ENCODE measurements at places on chromosomes 13 and 19.

GRCh38 chr19:41621654-41622053, 5.2 kb downstream of the CEACAM4 start:
- DNase-seq = no peak

DNA sequence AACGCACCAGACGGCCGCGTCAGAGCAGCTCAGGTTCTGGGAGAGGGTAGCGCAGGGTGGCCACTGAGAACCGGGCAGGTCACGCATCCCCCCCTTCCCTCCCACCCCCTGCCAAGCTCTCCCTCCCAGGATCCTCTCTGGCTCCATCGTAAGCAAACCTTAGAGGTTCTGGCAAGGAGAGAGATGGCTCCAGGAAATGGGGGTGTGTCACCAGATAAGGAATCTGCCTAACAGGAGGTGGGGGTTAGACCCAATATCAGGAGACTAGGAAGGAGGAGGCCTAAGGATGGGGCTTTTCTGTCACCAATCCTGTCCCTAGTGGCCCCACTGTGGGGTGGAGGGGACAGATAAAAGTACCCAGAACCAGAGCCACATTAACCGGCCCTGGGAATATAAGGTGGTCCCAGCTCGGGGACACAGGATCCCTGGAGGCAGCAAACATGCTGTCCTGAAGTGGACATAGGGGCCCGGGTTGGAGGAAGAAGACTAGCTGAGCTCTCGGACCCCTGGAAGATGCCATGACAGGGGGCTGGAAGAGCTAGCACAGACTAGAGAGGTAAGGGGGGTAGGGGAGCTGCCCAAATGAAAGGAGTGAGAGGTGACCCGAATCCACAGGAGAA, 1.9 kb downstream of the PPP1R12C start:
- no peak for DNase-seq

DNA sequence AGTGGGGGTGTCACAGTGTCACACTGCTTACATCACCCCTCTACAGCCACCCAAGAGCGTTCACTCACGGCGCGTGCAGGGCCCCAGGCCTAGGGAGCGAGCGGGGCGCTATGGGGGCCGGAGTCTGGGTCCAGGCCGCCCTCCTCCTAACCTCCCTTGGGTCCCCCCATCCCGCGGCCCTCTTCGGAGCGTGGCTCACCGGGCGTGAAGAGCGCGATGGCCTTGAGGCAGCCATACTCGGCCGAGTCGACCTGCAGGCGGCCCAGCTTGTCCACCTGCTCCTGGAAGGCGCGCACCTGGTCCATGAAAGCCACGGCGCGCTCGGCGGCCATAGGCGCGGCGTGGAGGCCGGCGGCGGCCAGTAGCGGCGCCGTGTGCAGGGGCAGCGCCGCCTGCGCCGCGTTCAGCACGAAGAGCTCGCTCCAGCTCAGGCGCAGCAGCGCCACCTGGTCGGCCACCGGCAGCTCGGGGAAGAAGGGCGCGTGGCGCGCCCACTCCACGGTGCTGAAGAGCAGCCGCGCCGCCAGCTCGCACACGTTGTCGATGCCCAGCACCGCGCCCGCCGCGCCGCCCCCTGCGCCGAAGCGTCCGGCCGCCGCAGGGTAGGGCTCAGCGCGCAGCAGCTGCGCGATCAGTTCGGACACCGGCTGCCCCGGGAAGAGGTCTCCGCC, 9.4 kb downstream of the OCEL1 start:
- DNase-seq = no peak

- DNase-seq = no peak
These were observed 97.6 kb downstream of the ZIC5 start for GRCh38 chr13:99873832-99874430.

- no peak for DNase-seq
These were observed 90.1 kb downstream of the FOXO1 start for GRCh38 chr13:40576369-40576768.

DNA sequence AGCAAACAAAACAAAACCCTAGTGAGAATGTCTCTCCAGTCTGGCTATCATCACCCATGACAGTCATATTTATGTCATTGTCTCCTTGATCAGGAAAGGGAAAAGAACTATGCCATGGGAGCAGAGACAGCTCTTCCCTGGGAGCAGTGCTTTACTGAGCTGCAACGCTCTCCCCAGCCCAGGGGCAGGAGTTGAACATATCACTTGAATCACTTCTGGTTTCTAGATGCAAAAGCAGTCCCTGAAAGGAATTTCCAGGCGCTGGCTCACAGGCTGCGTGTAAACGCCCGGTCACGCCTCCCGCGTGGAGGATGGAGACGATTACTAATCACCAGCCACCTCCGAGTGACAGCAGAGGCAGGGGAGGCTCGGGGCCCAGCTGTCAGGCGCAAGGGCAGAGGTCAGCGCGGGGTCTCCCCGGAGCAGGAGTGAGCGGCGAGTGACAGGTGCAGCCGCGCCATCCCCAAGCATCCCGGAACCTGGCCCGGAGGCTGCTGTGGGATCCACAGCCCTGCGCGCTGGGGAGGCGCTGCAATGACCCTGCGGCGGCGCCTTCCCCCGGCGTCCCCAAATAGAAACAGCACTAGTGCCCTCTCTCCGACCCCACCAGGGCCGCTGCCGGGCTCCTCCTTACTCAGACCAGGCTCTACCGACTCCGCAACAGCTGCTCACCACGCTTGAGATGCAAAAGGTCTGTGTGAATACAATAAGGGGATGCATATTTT, 23.5 kb upstream of the DCLK1 start:
- no peak for DNase-seq

DNA sequence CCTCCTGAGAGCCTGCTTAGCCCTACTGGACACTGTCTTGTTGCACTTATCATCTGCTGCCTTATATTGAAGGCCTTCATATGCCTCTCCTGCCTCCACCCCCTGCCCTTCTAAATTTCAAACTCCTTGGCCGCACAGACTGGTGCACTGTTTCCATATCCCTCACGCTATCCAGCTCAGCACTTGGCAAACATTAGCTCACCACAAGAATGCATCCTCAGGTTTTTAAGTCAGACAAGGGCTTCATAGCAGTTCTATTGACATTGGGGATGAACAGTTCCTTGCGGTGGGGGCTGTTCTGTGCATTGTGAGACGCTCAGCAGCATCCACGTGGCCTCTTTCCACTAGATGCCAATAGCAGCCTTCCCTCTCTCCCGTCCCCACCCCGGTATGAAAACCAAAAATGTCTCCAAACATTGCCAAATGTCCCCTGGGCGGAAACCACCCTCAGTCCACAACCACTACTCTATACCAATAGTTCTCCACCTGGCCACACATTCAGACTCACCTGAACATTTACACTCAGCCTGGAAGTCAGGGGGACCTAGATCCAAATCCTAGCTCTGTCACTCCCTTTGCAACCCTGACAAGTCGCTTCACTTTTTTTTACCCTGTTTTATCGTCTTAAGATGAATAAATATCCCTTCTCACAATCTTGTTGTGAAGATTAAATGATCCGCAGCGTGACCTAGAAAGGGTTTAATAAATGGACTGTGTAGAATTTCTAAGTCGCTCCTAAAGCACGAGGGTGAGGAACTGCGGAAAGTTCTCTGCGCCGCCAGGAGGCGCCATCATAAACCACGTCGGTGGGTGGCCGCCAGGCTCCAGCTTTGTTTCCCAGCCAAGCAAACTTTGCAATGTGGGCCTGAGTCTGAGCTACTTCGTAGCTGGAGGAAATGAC, 3.6 kb upstream of the CEACAM3 start:
- DNase-seq = peak; percentile 68

GRCh38 chr19:2365201-2365970, 5.3 kb downstream of the TMPRSS9 start:
- no peak for DNase-seq

- no peak for DNase-seq
These were observed 15.3 kb downstream of the ZNF536 start for GRCh38 chr19:30387311-30388115.

GRCh38 chr19:15456441-15456840, 6.7 kb upstream of the WIZ start:
- DNase-seq = no peak

- no peak for DNase-seq
These were observed 44.4 kb upstream of the FARP1 start for GRCh38 chr13:98098516-98098915.

DNA sequence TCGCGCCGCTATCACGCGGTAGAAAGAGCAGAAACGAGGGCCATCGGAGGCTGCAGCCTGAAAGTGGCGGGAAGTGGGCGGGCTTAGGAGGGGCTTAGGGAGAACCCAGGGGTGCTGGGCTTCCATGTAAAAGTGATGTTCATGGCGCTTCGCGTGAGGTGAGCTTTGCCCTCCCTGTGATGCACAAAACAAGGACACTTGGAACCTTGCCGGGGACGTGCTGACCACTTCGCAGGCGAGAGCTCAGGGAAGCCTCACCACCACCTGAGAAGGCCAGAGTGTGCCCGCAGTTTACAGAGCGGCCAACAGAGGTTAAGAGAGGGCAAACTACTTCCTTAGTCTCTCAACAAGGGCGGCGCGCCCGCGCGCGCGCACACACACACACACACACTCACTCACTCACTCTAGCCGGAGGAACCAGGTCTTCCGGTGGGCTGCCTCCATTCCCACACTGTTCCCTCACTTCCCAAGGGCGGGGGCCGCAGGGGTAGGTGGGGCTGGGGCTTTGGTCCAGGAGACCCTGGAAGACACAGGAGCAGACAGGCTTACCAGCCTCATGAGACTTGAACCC, 651 bp downstream of the GAPDHS start:
- no peak for DNase-seq

Data from epithelial cell of prostate (primary cell).